ENCODE measurements at places on chromosomes 16 and 17. TPM values are rescaled to one million over a fixed set of nuclear protein-coding genes. Genes with fewer than 3 reads are reported as not detected.

- H3K4me3 ChIP-seq: no peak overlapping the region
- no peak overlapping the region for H3K27ac ChIP-seq
- DNase-seq: no peak
- no peaks in the 10 kb centered on the region for H3K36me3 ChIP-seq
- peaks cover under 1% of the 10 kb centered on the region for H3K4me1 ChIP-seq
- no peaks in the 10 kb centered on the region for H3K27me3 ChIP-seq
These were observed 174.3 kb downstream of the XYLT1 start for GRCh38 chr16:17296431-17296830.

The KRTAP2-1 gene
- total RNA-seq: not detected

GRCh38 chr16:14298374-14299122, 227.4 kb downstream of the MRTFB start:
- no peak for DNase-seq
- no peaks in the 10 kb centered on the region for H3K4me1 ChIP-seq
- H3K27me3 ChIP-seq: no peaks in the 10 kb centered on the region
- H3K27ac ChIP-seq: no peak overlapping the region
- no peaks in the 10 kb centered on the region for H3K36me3 ChIP-seq
- no peak overlapping the region for H3K4me3 ChIP-seq

- H3K4me1 ChIP-seq: no peaks in the 10 kb centered on the region
- DNase-seq: no peak
- H3K36me3 ChIP-seq: peaks cover 25% of the 10 kb centered on the region
- no peaks in the 10 kb centered on the region for H3K27me3 ChIP-seq
These were observed 10.9 kb upstream of the ITGA2B start for GRCh38 chr17:44400226-44400847.

DNA sequence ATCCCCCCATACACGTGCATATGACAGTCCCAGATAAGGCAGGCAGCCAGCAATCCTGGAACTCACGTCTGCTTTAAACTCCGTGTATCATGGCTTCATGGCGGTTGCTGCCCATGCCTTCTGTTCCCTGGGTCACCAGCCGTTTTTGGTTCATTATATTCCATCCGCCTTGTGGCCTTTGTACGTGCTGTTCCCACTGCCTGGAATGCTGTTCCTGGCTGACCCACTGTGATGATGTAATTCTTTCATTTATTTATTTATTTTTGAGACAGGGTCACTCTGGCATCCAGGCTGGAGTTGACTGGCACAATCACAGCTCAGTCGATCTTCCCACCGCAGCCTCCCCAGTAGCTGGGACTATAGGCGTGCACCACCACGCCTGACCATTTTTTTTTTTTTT, 136.7 kb upstream of the GSE1 start:
- DNase-seq: no peak
- no peak overlapping the region for H3K27ac ChIP-seq
- H3K27me3 ChIP-seq: no peaks in the 10 kb centered on the region
- H3K4me1 ChIP-seq: no peaks in the 10 kb centered on the region
- no peak overlapping the region for H3K4me3 ChIP-seq

The HBA1 gene
- total RNA-seq: 7.2 TPM

- H3K27me3 ChIP-seq: no peaks in the 10 kb centered on the region
- H3K27ac ChIP-seq: no peak overlapping the region
- no peak for DNase-seq
These were observed 616.3 kb upstream of the CDH8 start for GRCh38 chr16:62652441-62653120.

- no peaks in the 10 kb centered on the region for H3K36me3 ChIP-seq
- no peaks in the 10 kb centered on the region for H3K27me3 ChIP-seq
- no peak overlapping the region for H3K27ac ChIP-seq
- H3K4me3 ChIP-seq: no peak overlapping the region
These were observed 1.6 kb upstream of the KIAA0513 start for GRCh38 chr16:85025781-85026653.

DNA sequence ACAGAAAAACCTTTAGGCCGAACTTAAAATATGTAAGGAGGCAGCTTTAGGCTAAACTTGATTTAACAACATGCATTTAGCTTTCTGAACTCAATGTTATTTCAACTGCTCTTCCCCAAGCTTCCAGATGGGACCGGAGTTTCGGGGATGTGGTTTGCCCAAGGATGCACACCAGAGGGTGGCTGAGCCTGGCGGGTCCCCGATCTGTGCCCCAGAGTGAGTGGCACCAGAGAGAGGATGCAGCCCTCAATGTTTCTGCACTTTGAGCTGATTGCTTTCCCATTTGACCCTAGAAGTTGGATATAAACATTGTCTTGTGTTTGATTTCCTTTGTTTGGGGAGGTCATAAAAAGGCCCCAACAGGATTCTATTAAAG, 348.0 kb upstream of the TNRC6C start:
- H3K4me1 ChIP-seq: no peaks in the 10 kb centered on the region
- no peak for DNase-seq
- no peak overlapping the region for H3K4me3 ChIP-seq

GRCh38 chr16:62963846-62964245, 927.6 kb upstream of the CDH8 start:
- H3K4me1 ChIP-seq: no peaks in the 10 kb centered on the region
- H3K36me3 ChIP-seq: no peaks in the 10 kb centered on the region
- no peak overlapping the region for H3K4me3 ChIP-seq
- no peaks in the 10 kb centered on the region for H3K27me3 ChIP-seq
- DNase-seq: no peak
- no peak overlapping the region for H3K27ac ChIP-seq

DNA sequence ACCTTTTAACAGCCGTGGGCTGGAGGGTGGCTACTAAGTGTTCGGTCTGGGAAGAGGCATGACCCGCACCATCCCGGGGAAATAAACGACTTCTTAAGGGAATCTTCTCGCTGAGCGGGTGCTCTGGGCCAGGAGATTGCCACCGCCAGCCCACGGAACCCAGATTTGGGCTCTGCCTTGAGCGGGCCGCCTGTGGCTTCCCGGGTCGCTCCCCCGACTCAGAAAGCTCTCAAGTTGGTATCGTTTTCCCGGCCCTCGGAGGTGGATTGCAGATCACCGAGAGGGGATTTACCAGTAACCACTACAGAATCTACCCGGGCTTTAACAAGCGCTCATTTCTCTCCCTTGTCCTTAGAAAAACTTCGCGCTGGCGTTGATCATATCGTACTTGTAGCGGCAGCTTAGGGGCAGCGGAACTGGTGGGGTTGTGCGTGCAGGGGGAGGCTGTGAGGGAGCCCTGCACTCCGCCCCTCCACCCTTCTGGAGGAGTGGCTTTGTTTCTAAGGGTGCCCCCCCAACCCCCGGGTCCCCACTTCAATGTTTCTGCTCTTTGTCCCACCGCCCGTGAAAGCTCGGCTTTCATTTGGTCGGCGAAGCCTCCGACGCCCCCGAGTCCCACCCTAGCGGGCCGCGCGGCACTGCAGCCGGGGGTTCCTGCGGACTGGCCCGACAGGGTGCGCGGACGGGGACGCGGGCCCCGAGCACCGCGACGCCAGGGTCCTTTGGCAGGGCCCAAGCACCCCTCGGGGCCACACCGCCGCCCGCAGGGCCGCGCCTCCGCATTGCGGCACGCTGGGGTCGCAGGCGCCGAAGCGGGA, 3.6 kb upstream of the CBX4 start:
- peaks cover 58% of the 10 kb centered on the region for H3K27me3 ChIP-seq
- H3K4me1 ChIP-seq: no peaks in the 10 kb centered on the region
- H3K36me3 ChIP-seq: no peaks in the 10 kb centered on the region
- H3K27ac ChIP-seq: no peak overlapping the region
- no peak for DNase-seq
- H3K4me3 ChIP-seq: no peak overlapping the region

The CBX8 gene
- 1.2 TPM for total RNA-seq

DNA sequence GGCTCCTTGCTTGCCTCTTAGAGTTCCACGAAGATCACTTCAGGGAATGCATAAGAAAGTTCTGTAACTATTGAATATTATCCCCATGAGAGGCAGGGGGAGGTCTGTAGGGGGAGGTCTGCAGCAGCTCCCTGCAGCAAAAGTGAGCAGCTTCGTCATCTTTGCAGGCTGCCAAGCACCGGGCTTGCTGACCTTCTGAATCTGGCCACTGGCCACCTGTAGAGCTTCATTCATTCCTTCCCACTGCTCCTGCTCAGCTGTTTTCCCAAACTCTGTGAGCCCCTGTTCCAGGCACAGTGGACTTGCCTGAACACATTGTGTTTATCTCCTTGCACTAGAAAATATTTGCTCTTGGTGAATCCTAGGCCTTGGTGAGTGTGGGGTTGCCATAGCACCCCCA, 443.3 kb downstream of the HAPSTR1 start:
- H3K4me1 ChIP-seq: no peaks in the 10 kb centered on the region
- no peak overlapping the region for H3K27ac ChIP-seq
- H3K27me3 ChIP-seq: no peaks in the 10 kb centered on the region
- H3K36me3 ChIP-seq: peaks cover 16% of the 10 kb centered on the region
- H3K4me3 ChIP-seq: no peak overlapping the region

- peak; percentile 9 for DNase-seq
- no peaks in the 10 kb centered on the region for H3K36me3 ChIP-seq
- H3K27ac ChIP-seq: no peak overlapping the region
- no peaks in the 10 kb centered on the region for H3K27me3 ChIP-seq
- no peak overlapping the region for H3K4me3 ChIP-seq
These were observed 180.4 kb downstream of the IRF8 start for GRCh38 chr16:86079255-86079885.

The VPS9D1 gene
- total RNA-seq: 5.6 TPM

The CCDC78 gene
- total RNA-seq: 12.1 TPM

The VTN gene
- total RNA-seq: 0.13 TPM

GRCh38 chr16:23901178-23902033, 65.6 kb downstream of the PRKCB start:
- H3K27me3 ChIP-seq: no peaks in the 10 kb centered on the region
- peaks cover 4% of the 10 kb centered on the region for H3K4me1 ChIP-seq
- DNase-seq: no peak
